ENCODE measurements at places on chromosomes 16 and 17.
A peak's percentile ranks its signal among the peaks of the same experiment; 100 is the strongest.

DNA sequence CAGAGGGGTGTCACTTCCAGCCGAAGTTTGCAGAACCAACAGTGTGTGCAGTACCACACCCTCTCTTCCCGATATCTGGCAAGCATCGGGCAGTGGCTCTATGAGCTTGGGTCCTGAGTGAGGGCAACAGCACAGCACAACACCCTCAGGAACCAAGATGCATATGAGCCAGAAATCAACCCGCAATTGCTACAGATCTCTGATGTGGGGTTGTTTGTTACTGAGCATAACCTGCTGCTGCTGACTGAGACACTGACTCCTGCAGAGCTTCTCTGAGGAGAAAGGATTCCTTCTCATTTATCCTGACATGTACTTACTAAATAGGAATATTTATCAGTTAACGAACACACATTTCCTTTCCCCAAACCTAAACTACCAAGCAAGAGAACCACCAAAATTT lies 218.3 kb downstream of the RBFOX3 start:
- DNase-seq: no peak

DNA sequence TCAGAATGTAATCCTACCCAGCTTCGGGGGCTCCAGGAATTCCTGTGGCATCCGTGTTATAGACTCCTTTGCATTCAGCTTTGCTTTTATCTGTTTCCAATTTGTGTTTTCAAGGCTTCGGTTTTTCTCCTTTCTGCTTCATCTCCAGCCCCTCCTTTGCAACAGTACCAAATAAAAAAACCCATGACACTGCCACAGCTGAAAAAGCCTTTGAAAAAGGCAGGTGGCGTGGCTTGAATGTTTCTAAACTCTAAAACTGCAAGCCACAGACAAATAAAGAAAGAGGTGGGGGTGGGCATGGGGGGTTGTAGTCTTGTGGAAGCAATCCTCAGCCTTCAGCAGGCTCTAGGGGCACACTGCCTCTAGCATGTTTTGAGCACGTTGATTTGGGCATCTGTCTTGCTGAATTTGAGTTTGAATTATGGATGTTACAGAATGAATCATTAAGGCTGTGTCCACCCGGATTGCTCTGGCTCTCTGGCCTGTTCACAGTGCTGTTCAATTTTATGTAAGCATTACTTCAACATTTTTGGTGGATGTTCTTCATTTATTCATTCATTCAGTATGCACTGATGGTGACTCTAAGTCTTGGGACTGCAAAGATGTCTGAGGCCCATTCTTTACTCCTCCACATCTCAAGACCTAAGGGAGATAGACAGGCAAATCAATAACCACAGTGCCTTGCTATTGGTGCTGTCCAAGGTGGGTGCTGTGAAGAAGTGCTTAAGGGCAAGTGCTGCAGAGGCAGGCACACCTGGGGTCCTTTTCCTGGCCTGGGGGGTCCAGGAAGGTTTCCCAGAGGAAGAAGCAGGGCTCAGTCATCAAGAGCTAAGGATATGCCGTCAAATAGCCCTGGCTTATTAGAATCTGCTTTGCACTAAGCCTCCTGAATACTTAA lies 77.4 kb downstream of the CDH13 start:
- no peak for DNase-seq

DNA sequence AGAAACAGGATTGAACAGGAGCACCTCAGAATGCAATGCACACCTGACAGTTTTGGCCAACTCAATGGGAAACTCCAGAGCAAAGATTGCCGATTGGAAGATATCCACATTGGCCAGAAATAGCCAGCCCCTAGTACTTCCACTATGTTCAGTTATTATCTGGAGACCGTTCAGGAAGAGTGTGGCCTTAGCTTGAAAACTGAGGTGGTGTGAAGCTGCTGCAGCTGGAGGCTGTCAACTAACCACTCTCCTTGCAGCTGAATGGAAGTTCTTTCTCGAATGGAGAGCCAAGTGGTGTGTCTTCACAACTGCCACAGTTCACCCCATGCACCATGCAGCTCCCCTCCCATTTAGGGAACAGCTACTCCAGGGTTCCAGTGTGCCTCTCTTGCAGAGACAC lies 61.9 kb upstream of the DHX40 start:
- no peak for DNase-seq

GRCh38 chr17:45784741-45785479 lies 790 bp downstream of the CRHR1 start:
- peak; percentile 25 for DNase-seq

GRCh38 chr16:71379711-71380110 lies 21.2 kb downstream of the CALB2 start:
- no peak for DNase-seq

GRCh38 chr17:50311112-50311460 lies 34.8 kb upstream of the XYLT2 start:
- no peak for DNase-seq

DNA sequence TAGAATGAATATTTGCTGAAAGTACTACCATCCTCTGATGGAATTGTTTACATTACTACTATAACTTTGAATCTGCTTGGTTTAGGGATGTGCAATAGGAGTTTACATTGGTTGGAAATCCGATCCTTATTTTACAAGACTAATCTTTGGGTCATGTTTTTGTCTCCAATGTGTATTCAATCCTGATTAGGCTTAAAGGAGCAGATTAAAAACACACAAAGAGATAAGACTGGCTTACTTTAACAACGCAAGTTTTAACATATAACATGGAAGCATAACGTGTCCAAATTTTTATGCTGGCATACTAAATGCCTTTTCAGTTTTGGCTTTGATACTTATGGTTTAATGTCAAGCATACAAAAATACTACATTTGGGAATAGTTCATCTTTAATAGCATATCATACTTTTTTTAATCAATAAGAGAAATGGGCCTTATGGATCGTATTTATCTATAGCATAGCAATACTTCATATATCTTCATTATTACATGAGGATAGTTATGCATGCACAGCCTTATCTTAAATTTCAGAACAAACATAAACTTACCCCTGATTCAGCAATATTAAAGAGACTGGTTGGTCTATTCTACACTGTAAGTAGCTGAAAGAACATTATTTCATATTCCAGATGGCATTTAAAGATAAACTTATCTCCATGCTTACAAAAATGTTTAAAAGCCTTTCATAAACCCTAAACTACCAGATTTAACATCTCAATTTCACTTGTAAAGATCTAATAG lies 69.9 kb upstream of the NACA2 start:
- DNase-seq: no peak

GRCh38 chr17:49670002-49670401 lies 7.9 kb downstream of the SPOP start:
- no peak for DNase-seq

DNA sequence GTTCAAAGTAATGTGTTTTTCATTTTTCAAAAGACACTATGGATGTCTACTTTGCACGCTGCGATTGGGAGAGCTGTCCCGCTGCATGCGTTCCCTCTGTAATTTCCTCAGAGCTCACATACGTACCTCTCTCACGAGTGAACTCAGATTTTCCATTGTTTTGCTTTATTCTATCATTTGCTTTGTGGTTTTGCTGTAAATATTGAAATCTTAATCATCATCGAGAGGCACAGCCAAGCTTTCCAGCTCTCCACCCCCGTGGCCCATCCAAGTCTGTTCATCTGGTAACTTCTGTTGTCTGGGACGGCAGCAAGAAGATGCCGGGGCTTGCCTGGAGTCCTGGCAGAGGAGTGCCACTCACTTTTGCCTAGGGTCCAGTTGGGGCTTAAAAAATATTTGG lies 21.1 kb downstream of the TMC6 start:
- DNase-seq: no peak

GRCh38 chr17:77425791-77426641 lies 285.2 kb downstream of the SEC14L1 start:
- DNase-seq: no peak

- no peak for DNase-seq
Measured at GRCh38 chr16:9134306-9134705, 42.9 kb downstream of the HAPSTR1 start.

- no peak for DNase-seq
Measured at GRCh38 chr17:28746611-28747050, 2.8 kb downstream of the TRAF4 start.

DNA sequence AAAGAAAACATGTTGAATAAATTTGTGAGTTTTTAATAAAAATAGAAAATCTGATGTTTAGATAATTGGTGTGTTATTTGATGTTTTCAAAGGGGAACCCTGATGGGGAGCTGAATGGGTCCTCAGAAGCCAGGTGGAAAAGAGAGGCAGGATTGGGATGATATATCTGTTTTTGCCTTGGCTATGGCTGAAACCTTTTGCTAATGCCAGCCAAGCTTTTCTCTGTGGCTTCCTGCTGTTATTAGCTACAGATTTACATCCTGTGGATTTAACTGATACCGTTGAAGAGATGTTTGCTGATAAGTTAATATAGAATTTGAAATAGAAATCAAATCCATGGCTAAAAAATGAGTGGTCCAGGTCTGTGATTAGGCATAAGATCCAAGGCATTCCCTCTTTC lies 4.2 kb upstream of the AATF start:
- DNase-seq: no peak

DNA sequence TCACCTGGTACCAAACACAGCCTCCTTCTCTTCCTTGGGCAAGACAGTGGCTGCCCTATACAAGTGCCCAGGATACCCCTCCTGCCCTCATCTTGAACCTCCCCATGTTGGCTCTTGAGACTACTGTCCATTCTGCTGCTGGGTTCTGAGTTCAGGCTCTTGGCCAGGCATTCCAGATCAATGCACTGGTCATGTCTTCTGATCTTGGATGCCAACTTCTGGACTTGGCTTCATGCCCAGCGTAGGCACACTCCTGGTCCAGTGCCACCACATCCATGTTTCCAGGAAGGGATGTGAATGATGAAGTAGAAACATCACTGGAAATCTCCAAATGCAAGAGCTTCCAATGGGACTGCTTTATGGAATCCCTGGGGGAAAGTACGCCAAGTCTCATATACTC lies 51.5 kb downstream of the DYNLRB2 start:
- no peak for DNase-seq

DNA sequence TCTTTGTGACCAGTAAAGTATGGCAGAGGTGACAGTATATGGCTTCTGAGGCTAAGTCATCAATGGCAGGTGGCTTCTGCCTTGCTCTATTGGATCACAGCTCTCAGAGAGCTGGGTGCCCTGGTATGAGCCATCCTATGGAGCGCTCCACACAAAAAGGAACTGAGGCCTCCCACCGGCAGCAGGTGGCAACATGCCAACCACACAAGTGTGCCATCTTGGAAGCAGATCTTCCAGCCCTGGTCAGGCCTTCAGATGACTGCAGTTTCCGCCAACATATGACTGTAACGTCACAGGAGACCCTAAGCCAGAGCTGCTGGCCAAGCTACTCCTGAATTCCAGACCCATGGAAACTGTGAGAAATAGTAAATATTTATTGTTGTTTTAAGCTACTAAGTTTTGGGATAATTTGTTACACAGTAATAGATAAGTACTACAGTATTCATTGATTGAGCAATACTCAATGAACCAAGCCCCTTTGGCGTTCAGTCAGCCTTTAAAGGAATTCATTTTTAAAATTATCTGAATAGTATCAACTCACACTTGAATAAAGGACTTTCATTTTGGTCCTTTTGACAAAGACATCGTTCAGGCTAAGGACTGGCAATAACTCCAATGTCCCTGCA lies 69.4 kb upstream of the LHX1 start:
- DNase-seq: no peak

GRCh38 chr16:67456391-67457081 lies 24.4 kb downstream of the ATP6V0D1 start:
- DNase-seq: no peak

- no peak for DNase-seq
Measured at GRCh38 chr16:34802848-34803599, 1343.6 kb downstream of the TP53TG3F start.

- no peak for DNase-seq
Measured at GRCh38 chr17:80827646-80828643, 163.7 kb upstream of the CHMP6 start.

GRCh38 chr17:66322764-66323163 lies 20.4 kb downstream of the PRKCA start:
- DNase-seq: no peak

DNA sequence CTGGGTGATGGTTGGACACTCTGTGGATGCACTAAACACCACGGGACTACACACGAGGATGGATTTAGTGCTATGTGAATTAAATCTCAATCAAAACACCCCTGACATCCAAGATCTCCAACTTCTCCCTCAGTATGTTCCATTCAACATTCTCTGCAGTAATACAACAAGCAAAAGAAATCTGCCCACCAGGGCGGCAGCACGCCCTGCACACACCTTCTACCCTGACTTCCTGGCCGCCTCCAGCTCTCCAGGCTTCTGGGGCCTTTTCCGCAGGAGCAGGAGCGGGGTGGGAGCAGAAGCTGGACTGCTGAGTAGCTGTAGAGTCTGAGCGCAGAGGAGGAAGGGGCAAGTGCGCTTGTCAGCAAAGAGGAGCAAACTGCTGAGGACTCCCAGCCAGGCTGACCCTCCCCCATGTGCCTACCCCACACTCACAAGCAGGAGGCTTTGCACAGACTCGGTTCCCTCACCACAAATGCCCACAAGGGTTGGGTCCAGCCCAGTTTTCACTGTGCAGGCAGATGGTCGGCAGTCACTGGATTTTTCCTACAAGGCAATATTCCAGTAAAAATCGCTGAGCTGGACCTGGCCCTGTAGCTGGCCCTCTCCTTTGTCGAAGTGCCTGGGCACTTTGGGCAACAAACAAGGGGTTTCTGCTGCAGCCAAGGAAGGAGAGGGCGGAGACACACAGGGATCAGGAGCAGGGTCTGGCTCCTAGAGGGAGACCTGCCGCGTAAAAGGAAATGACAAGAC lies 22.8 kb downstream of the ZDHHC7 start:
- DNase-seq: no peak

GRCh38 chr16:47448830-47449575 lies 11.9 kb downstream of the ITFG1 start:
- DNase-seq: no peak

DNA sequence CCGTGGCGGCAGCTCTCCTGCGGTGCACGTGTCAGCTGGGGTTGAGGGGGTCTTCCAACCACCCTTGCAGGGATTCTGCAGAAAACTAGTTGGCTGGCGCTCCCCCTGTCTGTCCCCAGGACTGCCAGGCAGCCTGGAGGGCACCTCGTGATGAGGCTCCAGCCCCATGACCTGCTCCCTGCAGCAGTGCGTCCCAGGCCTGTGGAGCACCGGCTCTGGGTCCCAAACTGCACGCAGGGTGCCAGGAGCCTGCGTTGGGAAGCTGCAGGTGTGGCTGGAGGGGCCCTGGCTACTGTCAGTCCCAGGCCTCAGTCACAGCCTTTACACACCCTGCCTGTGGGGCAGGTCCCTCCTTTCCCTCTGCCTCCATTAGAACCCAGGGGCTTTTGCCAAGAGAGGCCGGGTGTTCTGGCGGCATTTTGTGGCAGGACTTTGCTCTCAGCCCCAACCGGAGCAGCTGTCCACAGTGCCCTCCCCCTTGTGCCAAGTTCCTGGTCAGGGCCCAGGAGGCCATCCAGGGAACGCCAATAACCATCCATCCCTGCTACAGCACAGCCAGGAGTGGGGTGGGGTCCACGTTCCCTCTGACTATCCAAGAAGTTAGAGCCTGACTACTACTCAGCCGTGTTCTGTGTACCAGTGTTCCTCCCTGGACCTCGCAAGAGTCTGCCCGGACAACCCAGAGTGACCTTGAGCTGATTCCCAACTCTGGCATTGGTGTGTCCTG lies 9.2 kb downstream of the CHMP6 start:
- DNase-seq: no peak

- DNase-seq: no peak
Measured at GRCh38 chr16:80554033-80554432, 13.2 kb downstream of the DYNLRB2 start.

All from stimulated activated CD4-positive, alpha-beta T cell treated with anti-CD3 and anti-CD28 coated beads, Interleukin-1b, Interleukin-23, amount 100 ng/mL, for 48 hours (primary cell).